GM23338 (cell line): ENCODE measurements at places on chromosomes 11 and 22.

DNA sequence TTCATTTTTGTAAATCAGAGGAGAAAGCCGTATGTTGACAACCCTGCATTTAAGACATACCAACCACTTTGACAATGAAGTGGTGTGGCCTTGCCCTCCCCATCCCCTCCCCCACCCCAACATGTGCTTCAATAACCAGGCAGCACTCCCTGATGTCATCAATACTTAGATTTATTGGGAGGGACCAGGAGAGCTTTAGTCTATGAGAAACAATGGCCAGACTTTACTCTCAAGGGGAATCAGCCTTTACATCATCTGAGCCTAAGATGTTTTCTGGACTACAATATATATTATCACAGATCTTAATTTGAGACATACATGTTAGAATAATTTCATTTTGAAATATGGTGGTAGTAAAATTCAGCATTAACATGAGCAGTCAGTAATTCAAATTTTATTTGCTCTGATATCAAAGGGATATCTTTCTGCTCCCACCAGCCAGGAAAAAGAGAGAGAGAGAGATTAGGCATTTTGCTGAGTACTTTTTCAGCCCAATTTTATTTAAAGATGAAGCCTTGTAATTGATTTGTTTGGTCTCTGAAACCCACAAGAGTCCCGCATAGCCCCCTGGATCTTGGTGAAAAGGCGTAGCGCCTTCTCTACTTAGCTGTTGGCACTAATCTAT, 38.1 kb downstream of the PARVA start:
- no peak for DNase-seq

- peak; percentile 74 for DNase-seq
These were observed 98.9 kb upstream of the UBASH3B start for GRCh38 chr11:122556605-122557004.

DNA sequence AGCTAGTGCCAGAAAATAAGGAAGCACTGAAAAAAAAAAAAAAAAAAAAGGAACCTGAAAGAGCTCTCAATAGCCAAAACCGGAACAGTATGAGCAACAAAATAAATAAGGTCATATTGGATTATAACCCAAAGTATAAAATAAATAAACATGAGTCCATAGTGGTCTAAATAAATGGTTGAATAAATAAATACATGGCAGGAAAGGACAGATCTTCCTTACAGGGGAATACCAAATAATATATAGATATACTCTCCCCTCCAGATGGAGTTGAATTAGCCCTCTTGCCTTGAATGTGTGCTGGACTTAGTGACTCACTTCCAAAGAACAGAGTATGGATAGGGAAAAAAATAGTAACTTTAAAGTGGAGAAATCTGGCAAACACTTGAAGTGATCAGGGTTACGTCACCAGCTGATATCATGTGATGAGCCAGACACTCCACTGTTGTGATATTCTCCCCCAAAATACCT, 14.3 kb upstream of the ARRB1 start:
- no peak for DNase-seq

DNA sequence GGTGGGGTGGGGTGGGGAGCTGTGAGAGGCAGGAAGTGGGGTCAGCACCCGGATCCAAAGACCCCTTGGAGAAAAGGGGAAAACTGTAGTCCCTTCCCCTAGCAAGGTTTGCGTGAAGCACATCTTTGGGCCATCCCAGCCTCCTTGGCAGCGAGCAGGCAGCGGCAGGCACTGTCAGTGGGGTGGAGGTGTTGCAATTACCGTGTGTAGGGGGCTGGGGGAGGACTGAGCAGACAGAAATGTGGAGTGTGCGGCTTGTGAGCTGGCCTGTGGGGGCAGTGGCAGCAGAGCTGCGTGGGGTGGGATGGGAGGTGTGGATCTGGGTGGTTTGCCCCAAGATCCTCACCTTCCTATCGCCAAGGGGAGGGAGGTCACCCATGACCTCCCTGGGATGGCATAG, 16.4 kb downstream of the DAGLA start:
- no peak for DNase-seq

GRCh38 chr11:104531075-104531474, 367.1 kb upstream of the PDGFD start:
- peak; percentile 68 for DNase-seq

- peak; percentile 74 for DNase-seq
These were observed 15.2 kb downstream of the PRR33 start for GRCh38 chr11:1876361-1877063.
